ENCODE measurements at places on chromosomes 7 and 10. TPM values are rescaled to one million over a fixed set of nuclear protein-coding genes. Genes with fewer than 3 reads are reported as not detected.

DNA sequence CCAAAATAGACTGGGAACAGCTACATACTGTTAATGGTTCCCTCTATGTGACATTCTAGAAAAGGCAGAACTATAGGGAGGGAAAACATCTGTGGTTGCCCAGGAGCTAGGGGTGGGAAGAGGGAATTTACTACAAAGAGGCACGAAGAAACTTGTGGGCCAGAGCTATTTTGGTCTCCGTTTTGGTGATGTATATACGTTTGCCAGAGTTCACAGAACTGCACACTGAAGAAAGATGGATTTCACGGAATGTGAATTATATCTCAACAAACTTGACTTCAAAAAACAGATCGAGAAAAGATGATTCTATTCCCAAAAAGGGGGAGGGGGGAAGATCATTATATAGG is 386 bp upstream of the AS3MT start:
- DNase-seq: no peak
- H3K27me3 ChIP-seq: no peaks in the 10 kb centered on the region
- peak overlapping the region; percentile 65 for H3K27ac ChIP-seq

GRCh38 chr10:7513455-7513854 is 102.6 kb upstream of the SFMBT2 start:
- no peak overlapping the region for H3K4me3 ChIP-seq
- H3K27ac ChIP-seq: no peak overlapping the region
- no peaks in the 10 kb centered on the region for H3K4me1 ChIP-seq
- no peaks in the 10 kb centered on the region for H3K27me3 ChIP-seq
- DNase-seq: no peak

CALCR gene
- 0.80 TPM for total RNA-seq

DNA sequence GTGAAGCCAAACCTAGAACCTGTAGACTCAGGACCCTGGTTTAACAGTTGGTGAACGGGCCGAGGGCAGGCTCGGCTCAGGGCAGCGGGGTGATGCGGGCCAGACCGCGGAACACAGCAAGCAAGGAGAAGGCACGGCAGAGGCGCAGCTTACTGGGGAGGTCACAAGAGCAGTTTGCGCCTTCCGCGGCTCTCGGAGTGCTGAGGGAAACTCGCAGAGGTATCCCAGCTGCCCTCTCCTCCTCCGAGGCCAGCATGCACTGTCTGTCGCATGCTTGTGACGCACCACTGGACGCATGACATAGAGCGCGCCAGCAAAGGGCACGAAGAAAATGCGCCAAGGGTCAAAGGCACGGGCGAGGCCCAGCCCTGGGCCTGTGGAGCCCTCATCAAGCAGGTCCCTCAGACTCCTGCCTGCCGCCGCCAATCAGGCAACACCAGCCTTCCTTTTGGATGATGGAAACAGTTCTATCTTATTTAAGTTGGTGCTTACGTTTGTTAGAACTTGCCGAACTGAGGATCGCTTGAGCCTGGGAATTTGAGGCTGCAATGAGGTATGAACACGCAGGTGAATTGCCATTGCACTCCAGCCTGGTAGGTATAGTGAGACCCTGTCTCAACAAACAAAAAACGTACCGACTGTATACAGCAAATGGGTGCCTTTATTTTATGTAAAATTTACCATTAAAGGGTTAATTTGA is 574.3 kb upstream of the GHITM start:
- no peaks in the 10 kb centered on the region for H3K36me3 ChIP-seq
- H3K27ac ChIP-seq: no peak overlapping the region
- no peak for DNase-seq
- H3K27me3 ChIP-seq: no peaks in the 10 kb centered on the region
- H3K4me3 ChIP-seq: no peak overlapping the region

CLDN3 gene
- not detected for total RNA-seq

DNA sequence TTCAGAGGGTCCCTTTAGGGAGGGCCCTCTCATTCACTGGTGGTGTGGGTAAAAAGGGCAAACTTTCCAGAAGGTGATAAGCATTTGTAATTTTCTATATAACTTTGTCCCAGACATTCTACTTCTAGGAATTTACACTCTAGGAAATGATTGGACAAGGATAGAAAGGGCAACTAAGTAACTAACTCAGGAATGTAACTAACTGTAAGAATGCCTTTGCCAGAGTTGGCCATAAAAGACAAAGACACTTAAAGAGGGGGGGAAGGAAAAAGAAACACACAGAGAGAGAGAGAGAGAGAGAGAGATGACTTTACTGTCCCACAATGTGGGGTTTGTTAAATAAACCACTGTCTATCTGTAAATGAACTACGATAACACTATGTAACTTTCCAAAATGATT is 38.5 kb upstream of the ITPRID1 start:
- H3K4me3 ChIP-seq: no peak overlapping the region
- no peaks in the 10 kb centered on the region for H3K4me1 ChIP-seq
- no peaks in the 10 kb centered on the region for H3K27me3 ChIP-seq
- no peaks in the 10 kb centered on the region for H3K36me3 ChIP-seq
- no peak overlapping the region for H3K27ac ChIP-seq
- DNase-seq: no peak

DNA sequence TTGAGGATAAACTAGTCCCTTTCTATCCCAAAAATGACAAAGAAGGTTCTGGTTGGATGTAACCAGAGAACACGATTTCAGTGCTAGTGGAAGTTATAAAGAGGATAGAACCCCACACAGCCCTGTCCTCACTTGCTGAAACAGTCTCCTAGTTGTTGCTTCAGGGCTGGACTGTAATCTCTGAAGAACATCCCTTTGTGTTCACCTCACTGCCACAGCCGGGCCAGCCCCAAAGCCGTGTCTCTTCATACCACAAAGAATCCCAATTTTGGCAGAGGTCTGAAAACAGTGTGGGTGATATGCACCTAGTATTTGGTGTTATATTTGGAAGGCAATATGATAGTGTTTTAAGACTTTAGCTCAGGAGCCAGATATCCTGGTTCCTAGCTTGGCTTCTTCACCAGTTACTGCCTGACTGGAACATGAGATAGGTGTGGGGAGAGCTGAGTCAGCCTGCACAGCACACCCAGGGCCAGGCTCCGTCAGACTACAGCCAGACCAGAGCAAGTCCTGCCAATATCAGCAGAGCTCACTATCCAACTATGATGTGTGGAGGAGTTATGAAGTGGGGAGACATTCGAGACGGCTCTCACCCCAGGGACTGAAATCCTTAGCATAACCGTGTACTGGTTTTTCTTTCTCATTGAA is 21.2 kb downstream of the CYP3A4 start:
- no peak for DNase-seq
- H3K4me1 ChIP-seq: no peaks in the 10 kb centered on the region
- no peaks in the 10 kb centered on the region for H3K36me3 ChIP-seq
- H3K27me3 ChIP-seq: no peaks in the 10 kb centered on the region
- no peak overlapping the region for H3K4me3 ChIP-seq

DNA sequence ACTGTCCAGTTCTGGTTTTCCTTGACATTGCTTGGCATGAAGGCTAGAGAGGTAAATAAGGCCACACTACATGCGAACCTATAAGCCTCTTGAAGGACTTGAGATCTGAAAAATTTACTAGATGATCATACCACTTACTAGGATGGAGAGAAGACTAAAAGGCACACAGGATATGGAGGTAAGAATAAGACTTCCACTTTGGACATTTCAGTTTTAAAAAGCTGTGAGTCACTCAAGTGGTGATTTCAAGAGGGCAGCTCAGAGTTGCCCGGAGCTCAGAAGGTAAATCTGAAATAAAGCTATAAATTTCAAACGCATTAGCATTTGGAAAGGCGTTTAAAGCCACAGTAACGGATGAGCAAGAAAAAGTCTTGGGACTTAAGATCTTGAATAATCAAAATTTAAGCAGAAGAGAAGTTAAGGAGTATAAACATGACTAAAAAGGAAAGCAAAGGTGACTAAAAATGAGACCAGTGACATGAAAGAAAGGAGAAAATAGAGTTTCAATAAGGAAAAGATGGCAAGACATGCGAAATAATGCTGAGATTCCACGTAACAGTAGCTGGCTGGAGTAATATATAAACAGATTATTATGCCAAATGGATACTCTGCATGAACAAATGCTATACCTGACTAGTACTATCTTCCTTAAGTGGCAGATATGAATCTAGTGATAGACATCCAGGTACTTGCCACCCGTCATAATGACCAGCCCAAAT is 68.3 kb downstream of the SNX13 start:
- no peaks in the 10 kb centered on the region for H3K4me1 ChIP-seq
- no peaks in the 10 kb centered on the region for H3K27me3 ChIP-seq
- H3K27ac ChIP-seq: no peak overlapping the region
- H3K36me3 ChIP-seq: no peaks in the 10 kb centered on the region
- DNase-seq: no peak

- no peaks in the 10 kb centered on the region for H3K27me3 ChIP-seq
- H3K27ac ChIP-seq: no peak overlapping the region
- no peak overlapping the region for H3K4me3 ChIP-seq
- DNase-seq: no peak
- H3K36me3 ChIP-seq: no peaks in the 10 kb centered on the region
Observed at GRCh38 chr7:150947241-150947745, 30.8 kb downstream of the KCNH2 start.

GRCh38 chr7:73850781-73851207 is 8.5 kb upstream of the METTL27 start:
- H3K27ac ChIP-seq: peak overlapping the region; percentile 86
- H3K4me3 ChIP-seq: no peak overlapping the region
- no peak for DNase-seq
- H3K36me3 ChIP-seq: no peaks in the 10 kb centered on the region
- H3K27me3 ChIP-seq: no peaks in the 10 kb centered on the region

GRCh38 chr7:92330835-92331438 is 85.2 kb downstream of the ANKIB1 start:
- H3K36me3 ChIP-seq: no peaks in the 10 kb centered on the region
- no peaks in the 10 kb centered on the region for H3K27me3 ChIP-seq
- DNase-seq: no peak
- no peak overlapping the region for H3K4me3 ChIP-seq
- H3K27ac ChIP-seq: no peak overlapping the region

KCNMA1 gene
- 13.6 TPM for total RNA-seq

DNA sequence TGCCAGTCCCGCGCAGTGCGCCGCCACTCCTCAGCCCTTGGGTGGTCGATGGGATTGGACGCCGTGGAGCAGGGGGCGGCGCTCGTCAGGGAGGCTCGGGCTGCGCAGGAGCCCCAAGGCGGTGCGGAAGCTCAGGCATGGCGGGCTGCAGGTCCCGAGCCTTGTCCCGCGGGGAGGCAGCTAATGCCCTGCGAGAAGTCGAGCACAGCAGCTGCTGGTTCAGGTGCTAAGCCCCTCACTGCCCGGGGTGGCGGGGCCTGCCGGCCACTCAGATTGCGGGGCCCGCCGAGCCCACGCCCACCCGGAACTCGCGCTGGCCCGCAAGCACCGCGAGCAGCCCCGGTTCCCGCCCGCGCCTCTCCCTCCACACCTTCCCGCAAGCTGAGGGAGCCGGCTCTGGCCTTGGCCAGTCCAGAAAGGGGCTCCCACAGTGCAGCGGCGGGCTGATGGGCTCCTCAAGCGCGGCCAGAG is 14.4 kb upstream of the WASL start:
- H3K27me3 ChIP-seq: no peaks in the 10 kb centered on the region
- H3K4me3 ChIP-seq: no peak overlapping the region
- H3K27ac ChIP-seq: no peak overlapping the region
- H3K4me1 ChIP-seq: no peaks in the 10 kb centered on the region
- no peak for DNase-seq

DNA sequence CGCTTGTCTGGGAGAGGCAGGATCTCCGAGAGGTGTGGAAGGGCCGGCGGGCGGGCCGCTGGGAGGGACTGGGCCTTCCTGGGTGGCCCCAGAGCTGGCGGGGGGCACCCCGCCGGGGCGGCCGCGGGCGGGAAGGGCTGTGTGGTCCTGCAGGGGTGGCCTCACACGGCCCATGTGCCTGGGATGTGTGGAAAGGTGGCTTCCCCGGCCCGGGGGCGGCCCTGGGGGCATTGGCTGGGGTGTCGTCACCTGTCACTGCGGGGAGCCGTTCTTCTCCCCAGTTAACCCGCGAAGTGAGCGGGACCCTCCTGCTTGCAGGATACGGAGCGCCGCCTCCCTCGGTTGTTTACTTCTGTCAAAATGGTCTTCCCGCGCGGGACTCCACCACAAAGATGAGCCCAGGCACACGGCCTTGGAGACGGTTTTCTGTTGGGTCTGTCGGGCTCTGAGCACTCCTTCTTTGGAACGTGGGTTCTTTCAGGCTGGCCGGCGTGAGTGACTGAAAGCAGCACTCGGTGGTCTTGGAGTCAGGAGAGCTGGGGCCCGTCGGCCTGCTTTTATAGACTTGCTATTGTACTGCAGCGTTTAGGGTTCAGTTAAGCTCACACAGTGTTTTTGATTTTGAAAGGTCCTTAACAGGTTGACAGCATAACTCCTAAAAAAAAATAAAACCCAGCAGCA is 700 bp downstream of the SMC3 start:
- peak; percentile 56 for DNase-seq
- no peaks in the 10 kb centered on the region for H3K27me3 ChIP-seq
- no peaks in the 10 kb centered on the region for H3K36me3 ChIP-seq
- peak overlapping the region; percentile 90 for H3K27ac ChIP-seq
- peak overlapping the region; percentile 90 for H3K4me3 ChIP-seq

GRCh38 chr10:102068216-102068615 is 3.1 kb downstream of the HPS6 start:
- no peaks in the 10 kb centered on the region for H3K27me3 ChIP-seq
- no peaks in the 10 kb centered on the region for H3K4me1 ChIP-seq
- no peaks in the 10 kb centered on the region for H3K36me3 ChIP-seq
- no peak overlapping the region for H3K4me3 ChIP-seq
- no peak for DNase-seq
- H3K27ac ChIP-seq: no peak overlapping the region

- DNase-seq: no peak
- H3K27me3 ChIP-seq: no peaks in the 10 kb centered on the region
- no peak overlapping the region for H3K27ac ChIP-seq
- no peaks in the 10 kb centered on the region for H3K4me1 ChIP-seq
- no peak overlapping the region for H3K4me3 ChIP-seq
Observed at GRCh38 chr10:37643187-37643586, 214.2 kb downstream of the ZNF248 start.

SH2D4B gene
- total RNA-seq: 0.15 TPM

DNA sequence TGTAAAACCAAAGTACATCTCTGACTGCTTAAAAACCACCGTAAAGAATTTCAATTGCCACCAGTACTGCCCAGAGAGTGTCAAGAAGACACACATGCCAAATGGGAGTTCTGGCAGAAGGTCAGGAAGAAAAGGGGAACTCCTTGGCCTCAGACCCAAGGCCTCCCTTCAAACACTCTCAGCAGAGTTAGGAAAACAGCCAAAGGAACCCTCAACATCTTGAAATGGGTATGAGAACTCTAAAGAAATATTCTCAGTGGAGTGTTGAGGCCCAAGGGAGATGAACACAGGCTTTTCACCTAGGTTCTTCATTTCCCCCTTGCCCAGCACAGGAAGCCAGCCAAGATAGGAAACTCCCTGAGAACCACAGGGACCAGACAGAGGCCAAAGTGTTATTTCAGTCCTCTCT is 96.1 kb upstream of the ASAH2 start:
- no peaks in the 10 kb centered on the region for H3K36me3 ChIP-seq
- no peak for DNase-seq
- no peak overlapping the region for H3K27ac ChIP-seq

- H3K27me3 ChIP-seq: no peaks in the 10 kb centered on the region
- DNase-seq: no peak
- H3K36me3 ChIP-seq: no peaks in the 10 kb centered on the region
- no peaks in the 10 kb centered on the region for H3K4me1 ChIP-seq
- no peak overlapping the region for H3K4me3 ChIP-seq
Observed at GRCh38 chr7:119783799-119784198, 489.2 kb upstream of the KCND2 start.

GRCh38 chr10:103490986-103491314 is 2.6 kb upstream of the NEURL1 start:
- H3K27me3 ChIP-seq: peaks cover 20% of the 10 kb centered on the region
- H3K4me1 ChIP-seq: no peaks in the 10 kb centered on the region
- no peak overlapping the region for H3K27ac ChIP-seq
- no peak for DNase-seq

- no peak overlapping the region for H3K27ac ChIP-seq
- no peak overlapping the region for H3K4me3 ChIP-seq
- H3K4me1 ChIP-seq: no peaks in the 10 kb centered on the region
- no peaks in the 10 kb centered on the region for H3K27me3 ChIP-seq
- no peaks in the 10 kb centered on the region for H3K36me3 ChIP-seq
Observed at GRCh38 chr7:79268730-79269129, 184.7 kb downstream of the MAGI2 start.

Data from breast epithelium (tissue), 4 donors.